ENCODE measurements at places on chromosomes 5 and 9. TPM values are rescaled to one million over a fixed set of nuclear protein-coding genes. Genes with fewer than 3 reads are reported as not detected.
A peak's percentile ranks its signal among the peaks of the same experiment; 100 is the strongest.

FOXB2 gene
- total RNA-seq, result not detected

GALNT12 gene
- total RNA-seq, result 2.5 TPM

ARL14EPL gene
- total RNA-seq, result not detected

GGTA1 gene
- total RNA-seq, result not detected

GRCh38 chr5:180495991-180496741 lies 2.0 kb downstream of the CNOT6 start:
- no peak for DNase-seq

DNA sequence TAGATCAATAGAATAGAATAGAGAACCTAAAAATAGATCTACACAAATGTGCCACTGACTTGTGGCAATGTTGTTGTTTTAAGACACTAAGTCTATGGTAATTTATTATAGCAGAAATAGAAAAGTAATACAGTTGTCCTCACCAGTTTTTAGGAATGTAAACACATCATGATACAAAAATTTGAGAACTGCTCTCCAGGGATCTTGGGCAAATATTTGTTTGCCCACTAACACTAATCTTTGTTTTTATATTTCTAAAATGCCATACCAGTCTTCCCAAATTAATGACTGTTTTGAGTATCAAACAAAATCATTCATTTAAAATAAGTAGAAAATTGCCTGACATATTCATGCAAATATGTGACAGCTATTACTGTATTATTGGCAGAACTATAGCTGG lies 297.6 kb downstream of the BRINP1 start:
- no peak for DNase-seq

- no peak for DNase-seq
These were observed 14.2 kb downstream of the RORB start for GRCh38 chr9:74511333-74511732.

DNA sequence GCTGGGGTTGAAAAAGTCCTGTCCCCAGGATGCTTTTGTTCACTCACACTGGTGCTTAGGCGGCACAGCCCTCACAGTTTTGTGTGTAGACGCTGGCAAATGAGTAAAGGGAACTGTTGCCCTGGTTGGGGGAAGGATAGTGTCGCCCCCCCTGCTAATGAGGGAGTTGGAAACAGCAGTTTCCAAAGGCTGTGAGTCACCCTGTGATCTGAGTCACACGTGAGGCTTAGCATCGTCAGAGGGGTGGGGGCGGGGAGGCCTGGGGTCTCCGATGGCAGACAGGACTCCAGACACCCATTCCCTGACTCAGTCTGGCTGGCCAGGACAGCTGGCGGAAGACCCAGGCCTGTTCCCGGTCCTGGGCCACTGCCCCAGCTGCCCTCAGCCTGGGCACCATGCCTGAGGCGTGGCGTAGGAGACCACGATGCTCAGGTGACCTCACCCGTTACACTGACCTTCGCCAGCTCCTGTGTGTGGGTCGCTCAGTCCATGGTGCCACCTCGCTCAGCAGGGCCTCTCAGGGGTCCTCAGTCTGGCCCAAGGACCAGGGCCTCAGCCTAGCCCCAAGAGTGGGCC lies 2.9 kb downstream of the DNAJB5 start:
- peak; percentile 94 for DNase-seq

- DNase-seq, result no peak
These were observed 417.7 kb downstream of the GADD45G start for GRCh38 chr9:90022474-90022873.

DNA sequence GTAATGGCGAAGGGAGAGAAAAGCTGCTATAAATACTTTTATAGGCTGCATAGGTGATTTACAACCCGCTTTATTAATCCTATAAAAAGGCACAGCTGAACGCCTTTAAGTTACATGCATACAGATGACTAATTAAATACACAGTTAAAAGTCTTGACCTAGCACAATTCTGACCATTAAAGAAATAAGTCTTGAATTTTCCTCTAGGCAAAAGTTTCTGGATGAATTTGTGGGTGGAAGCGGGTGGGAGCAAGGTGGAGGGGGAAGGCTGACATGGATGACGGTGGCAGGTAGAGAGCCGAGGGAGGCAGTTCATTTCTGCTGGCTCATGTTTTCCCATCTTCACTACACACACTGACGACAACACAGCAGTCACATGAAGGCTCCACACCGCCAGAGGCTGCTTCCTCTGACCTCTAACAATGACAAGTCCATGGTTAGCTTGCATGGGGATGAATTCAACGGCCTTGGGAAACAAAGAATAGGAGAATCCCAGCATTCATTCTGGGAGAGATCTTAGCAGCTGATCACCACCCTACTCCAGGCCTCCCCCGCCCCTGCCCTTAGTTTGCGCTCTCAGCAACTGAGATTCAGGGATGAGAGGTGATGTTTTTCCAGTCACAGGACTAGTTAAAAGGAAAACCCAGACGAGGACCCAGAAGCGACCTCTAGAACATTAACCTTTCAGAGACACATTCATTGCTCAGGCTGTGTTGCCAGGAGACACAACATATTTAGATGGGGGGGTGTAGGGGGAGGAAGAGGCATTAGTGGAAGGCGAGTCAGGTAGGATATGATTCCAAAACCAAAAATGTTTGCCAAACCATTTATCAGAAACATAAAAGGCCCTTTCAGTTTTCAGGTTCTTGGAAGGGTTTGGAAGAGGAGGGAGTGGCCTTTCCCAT lies 329.3 kb downstream of the PIK3R1 start:
- DNase-seq, result peak; percentile 45

DNA sequence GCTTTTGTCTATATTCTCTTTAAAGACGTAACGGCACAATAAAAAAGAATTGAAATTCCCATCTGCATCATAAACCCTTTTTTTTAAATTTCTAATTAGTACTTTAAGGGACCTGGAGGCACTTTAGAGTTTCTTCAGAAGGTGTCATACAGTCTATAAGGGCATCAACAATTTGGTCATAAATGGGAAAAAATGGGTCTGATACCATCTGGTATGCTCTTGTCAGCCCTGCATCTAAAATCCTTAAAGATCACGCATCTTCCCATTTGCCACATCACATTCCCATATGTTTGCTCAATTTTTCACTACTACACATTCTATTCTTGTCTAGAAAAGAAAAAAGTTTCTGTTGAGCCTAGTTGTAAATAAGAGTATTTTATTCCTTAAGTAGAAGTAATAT lies 53.8 kb downstream of the COX7C start:
- no peak for DNase-seq

DNA sequence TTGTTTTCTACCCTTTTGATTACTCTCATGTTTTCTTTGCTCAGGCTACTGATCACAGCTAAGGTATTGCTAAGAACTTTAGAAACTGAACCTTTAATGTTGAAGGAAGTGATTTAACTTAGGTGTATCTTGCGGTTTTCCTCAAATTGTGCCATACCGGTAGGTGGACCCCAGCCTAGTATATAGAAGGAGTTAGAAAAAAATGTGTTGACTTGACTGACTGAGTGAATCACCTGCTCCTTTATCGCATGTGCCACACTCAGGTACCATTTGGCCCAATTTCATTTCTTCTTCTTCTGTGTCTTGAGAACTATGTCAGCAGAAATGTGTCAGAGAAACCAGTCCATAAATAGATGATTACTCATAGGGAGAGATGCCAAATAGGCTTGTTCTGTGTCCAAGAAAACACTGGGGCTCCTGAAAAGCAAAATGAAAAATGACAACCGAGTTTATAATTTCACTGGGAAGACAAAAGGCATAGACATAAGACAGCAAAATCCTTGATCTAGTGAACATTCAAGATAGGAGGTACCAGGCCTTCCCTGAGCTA lies 19.4 kb downstream of the PLPPR1 start:
- no peak for DNase-seq

GRCh38 chr9:117718085-117718484 lies 13.9 kb downstream of the TLR4 start:
- no peak for DNase-seq

DNA sequence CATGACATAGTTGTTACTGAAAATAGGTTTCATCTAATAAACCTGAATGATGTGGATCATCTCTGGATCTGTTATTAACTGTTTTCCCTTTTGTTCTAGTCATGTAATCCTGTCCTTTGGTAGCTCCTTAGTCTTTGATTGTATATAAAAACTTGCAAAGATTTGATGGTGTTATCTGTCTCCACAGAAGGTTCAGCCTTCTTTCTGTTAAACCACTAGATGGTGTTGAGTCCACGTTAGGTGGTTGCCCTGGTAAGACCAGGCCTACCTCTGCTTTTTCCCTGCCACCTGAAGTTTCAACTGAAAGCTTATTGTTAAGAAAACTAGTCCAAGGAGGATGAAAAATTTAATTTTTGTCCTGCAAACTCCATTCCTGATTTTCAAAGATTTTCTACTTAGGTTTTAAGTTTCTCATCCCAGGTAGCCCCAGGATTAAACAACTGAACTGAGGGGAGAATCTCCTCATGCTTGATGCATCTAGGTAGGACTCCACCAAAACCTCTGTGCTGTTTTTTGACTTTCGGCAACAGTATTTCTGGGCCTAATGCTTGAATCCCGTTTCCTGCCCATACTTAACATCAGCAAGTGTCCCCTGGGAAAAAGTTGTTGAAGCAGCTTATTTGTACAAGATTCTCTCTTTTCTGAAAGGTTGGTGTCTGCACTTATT lies 68.5 kb downstream of the RICTOR start:
- DNase-seq, result peak; percentile 22

- DNase-seq, result no peak
These were observed 5.1 kb upstream of the SLC12A7 start for GRCh38 chr5:1116977-1117376.

- no peak for DNase-seq
These were observed 82.2 kb upstream of the GABRP start for GRCh38 chr5:170701334-170701733.

GRCh38 chr9:84823421-84824271 lies 154.1 kb downstream of the NTRK2 start:
- DNase-seq, result no peak

GRCh38 chr5:43304525-43304924 lies 8.7 kb downstream of the HMGCS1 start:
- DNase-seq, result no peak

DNA sequence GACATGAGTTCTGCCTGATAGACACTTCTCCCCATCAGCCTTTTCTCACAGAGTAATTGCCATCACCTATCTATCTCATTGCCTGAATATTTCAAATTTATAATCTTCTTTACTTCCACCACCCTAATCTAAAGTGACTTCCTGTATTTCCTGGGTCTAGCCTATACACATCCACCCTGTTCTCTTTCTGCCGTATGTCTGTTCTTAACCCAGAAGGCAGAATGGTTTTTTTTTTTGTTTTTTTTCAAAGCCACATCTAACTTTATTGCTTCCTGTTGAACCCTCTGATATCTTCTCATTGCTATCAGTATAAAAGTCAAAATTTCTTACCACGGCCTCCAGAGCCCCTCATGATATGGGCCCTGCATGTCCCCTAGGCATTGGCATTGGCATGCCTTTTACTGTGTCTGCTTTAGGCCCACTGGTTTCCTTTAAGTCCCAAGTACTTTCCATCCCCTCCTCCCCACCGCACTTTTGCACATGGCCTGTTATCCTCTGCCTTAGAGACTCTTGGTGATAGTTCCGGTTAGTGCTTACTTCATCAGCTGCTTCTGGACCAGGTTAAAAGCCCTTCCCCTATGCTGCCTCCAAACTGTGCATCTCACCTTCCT lies 159.9 kb downstream of the MAN2A1 start:
- no peak for DNase-seq

DNA sequence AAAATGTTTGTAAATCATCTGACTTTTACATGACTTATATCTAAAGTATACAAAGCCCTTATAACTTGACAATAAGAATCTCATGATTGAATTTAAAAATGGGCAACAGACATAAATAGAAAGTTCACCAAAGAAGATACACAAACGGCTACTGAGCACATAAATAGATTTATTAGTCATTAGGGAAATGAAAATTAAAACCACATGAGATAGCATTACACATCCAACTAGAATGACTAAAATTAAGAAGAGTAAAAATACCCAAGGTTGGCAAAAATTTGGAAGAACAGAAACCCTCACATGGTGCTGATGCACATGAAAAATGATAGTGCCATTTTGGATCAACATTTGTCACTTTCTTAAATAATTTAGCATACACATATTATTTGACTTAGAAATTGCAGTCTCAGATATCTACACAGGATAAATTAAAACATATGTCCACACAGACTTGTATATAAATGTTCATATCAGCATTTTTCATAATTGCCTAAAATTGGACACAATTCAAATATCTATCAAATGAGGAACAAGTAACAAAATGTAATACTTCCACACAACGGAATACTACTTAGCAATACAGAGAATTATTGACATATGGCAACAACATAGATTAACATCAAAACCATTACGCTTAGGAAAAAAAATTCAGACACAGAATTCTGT lies 359.1 kb upstream of the DAB2 start:
- peak; percentile 66 for DNase-seq

DNA sequence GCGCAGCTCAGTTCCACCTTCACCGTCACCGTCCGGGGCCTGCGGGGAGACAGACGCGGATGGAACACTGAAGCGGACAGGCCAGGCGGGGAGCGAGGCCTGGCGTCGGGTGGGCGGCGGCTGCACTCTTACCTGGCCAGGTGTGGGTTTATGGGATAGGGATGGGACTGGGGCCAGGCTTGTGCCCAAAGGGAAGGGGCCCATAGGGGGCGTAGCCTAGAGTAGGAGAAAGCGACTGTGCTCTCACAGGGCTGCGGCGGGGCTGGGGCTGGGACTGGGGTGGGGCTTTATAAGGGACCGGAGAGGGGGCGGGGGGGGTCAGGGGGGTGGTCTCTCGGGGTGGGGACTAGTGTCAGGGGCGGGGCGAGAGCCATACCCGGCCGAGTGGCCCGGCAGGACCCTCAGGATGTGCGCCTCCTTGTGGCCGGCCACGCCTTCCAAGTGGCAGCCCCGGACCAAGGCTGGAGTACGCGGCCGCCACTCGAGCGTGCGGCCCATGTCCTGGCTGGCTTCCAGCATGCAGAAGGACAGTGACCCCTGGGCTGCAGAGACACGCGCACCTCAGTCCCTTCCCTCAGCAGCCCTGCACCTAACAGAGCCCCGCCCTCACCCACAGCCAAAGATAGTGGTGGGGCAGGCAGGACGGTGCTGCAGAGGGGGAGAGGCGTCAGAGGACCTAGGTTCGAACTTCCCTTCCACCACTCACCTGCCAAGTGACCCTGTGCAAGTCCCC lies 22.8 kb downstream of the FPGS start:
- no peak for DNase-seq

DNA sequence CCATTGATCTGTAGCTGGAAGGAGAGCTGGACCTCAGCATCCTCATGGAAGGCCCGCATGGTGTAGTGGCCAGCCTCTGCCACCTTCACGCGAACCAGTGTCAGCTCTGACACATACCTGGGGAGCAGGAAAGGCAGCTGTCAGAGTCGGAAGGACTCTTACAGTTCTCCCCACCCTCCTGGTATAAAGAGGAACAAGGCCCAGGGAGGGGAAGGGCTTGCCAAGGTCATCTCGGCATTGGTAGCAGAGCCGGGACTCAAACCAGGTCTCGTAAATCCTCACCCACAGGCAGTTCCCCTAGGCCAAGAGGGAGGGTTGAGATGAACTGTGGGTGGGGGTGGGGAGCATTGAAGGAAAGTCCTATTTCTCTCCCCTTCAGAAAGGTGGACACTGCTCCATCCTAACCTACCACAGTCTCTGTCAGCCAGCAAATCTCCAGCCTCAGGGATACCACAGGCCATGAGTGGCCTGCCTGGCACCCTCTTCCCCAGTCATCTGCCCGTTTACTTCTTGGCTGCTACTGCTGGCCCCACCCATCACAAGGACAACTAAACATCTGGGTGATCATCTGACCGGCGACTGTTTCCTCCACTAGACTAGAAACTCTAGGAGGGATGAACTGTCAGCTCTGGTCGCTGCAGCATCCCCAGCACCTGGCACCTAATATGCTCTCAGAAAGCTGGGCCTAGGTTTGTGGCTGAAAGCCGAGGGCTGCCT lies 23.5 kb downstream of the PDGFRB start:
- peak; percentile 19 for DNase-seq

GRCh38 chr9:18071651-18072060 lies 402.3 kb upstream of the ADAMTSL1 start:
- peak; percentile 30 for DNase-seq

Data from IMR-90 (cell line).